Hepatic stellate cell (primary cell): ENCODE measurements at places on chromosomes 16 and 17.

GRCh38 chr17:8916466-8916865 lies 49.0 kb upstream of the PIK3R6 start:
- no peak for DNase-seq

DNA sequence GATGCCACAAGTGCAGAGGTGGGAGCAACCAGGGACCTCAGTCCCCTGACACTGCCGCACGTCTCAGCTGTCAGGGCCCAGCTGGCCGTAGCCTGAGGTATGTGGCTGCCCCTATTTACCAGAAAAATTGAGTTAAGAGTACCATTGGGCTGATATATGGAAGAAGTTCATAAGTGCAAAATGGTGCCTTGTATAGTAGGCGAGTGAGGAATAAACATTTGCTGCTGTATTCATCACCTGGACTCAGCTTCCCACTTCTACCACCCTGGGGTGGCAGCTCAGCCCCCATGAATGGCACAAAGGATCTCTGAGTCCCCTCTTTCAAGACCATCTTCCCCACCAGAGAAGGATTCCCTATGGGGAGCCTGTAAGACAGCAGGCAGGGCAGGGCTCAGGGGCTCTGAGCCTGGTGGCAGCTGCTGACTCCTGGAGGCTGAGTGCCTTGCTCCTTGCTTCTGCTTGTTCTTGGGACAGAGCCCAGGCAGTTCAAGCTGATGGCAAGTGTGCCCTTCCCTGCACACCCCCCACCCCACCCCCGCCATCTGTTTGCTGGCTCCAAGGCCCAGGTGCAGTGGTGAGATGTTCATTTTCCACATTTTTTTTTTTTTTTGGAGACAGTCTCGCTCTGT lies 29.0 kb downstream of the TRPV2 start:
- DNase-seq = no peak

- DNase-seq = no peak
These were observed 105.6 kb downstream of the OR1D5 start for GRCh38 chr17:2957631-2958286.

GRCh38 chr17:1515640-1516387 lies 598 bp downstream of the INPP5K start:
- peak; percentile 86 for DNase-seq

DNA sequence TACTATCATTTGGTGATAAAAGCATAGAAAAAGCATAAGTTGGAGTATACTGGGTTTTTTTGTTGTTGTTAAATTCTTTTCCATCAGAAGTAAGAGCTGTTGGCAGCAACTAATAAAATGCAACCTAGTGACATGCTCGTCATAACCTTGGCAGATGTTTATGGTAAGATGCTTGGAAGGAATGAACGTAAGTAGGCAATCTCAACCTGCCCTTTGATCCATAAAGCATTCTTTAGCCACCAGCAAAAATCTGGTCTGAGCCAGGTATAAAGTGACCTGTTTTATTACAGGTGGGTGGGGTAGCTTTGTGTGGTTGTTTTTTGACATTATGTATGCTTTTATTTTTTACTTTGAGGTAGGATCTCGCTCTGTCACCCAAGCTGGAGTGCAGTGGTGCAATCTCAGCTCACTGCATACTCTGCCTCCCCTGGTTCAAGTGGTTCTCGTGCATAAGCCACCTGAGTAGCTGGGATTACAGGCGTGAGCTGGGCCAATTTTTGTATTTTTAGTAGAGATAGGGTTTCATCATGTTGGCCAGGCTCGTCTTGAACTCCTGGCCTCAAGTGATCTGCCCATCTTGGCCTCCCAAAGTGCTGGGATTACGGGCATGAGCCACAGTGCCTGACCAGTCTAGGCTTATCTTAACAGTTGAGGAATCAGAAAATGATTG lies 22.0 kb downstream of the WSB1 start:
- no peak for DNase-seq

DNA sequence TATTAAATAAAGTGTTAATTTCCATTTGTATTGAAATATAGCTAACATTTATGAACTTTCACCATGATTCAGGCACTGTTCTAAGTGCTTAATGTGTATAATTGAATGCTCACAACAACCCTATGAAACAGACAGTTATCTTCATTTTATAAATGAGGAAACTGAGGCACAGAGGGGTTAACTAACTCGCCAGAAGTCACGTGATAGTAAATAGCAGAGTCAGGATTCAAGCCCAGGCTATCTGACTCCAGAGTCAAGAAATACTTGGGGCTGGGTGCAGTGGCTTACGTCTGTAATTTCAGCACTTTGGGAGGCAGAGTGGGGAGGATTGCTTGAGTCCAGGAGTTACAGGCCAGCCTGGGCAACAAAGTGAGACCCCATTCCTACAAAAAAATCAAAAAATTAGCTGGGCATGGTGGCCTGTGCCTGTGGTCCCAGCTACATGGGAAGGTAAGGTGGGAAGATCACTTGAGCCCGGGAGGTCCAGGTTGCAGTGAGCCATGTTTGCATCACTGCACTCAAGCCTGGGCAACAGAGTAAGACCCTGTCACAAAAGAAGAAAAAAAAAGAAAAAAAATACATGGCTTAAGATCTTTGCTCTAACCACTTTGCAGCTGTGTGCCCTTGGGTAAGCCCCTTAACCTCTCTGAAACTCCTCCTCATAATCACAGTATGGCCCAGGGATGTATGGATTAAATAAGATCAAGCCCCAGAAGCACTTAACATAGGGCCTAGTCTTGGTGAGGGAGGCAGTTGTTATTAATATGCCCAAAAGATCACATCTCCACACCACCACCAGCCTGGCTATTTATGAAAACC lies 29.0 kb downstream of the WSB1 start:
- no peak for DNase-seq

DNA sequence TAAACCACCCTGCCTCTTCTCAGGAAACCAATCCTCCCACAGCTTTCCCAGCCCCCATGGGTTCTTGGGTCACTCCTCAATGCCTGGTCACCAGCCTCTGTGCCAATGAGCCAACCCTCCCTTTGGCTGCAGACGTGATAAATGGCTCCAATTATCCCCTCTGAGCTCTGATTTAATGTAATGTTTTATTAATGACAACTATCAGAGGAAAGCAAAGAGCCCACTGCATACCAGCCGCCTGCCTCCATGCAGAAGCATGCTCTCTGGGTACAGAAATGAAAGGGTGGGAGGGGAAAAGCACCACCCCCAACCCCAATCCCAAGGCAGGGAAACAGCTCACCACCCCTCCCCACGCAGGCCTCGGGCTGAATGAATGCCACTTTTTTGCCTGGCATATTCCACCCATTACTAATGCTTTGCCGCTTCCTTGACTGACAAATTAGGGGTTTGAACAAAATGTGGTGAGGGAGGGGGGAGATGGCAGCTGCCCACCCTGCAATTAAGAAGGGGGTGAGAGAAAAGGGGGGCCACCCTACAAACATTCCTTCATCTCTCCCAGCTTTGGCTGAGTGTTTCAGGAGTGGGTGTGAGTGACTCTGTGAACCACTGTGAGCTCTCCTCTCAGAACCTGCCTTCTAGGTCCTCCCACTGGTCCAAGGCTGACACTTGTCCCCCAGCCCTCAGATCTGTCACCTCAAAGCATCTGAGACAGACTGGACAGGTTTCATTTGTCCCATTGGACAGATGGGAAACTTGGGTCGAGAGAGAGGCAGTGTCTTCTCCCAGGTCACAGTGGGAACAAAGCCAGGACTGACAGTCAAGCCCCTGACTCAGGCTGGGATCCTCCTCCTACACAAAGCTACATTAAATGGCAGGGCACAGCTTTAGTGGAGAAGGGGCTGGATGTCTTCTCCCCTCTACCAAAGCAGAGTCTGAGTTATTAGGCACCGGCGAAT lies 161.5 kb downstream of the TMEM132E start:
- DNase-seq = no peak

- DNase-seq = no peak
These were observed 156.9 kb downstream of the C16orf78 start for GRCh38 chr16:49530427-49530970.
